ENCODE measurements at places on chromosomes 7 and 10.

- no peak for DNase-seq
Measured at GRCh38 chr7:137996871-137997270, 5.0 kb downstream of the CREB3L2 start.

GRCh38 chr10:35707642-35708425 lies 65.7 kb upstream of the FZD8 start:
- DNase-seq, result no peak

GRCh38 chr10:78199759-78200158 lies 166.1 kb downstream of the RPS24 start:
- DNase-seq, result no peak

DNA sequence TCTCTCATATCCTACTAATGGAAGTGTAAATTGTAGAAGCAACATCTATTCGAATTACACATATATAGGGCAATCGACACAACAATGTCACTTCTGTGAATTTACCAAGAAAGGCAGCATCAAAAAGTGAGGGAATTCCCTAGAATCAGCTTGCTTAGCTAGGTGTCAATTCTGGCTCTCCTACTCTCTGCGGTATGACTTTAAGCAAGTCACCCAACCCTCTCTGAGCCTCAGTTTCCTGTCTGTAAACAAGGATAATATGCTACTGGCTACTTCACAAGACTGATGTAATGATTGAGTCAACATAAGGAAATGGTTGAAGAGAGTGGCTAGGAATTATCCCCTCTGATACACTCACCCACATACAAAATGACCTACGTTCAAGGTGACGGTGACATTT lies 19.4 kb downstream of the CCDC6 start:
- no peak for DNase-seq

DNA sequence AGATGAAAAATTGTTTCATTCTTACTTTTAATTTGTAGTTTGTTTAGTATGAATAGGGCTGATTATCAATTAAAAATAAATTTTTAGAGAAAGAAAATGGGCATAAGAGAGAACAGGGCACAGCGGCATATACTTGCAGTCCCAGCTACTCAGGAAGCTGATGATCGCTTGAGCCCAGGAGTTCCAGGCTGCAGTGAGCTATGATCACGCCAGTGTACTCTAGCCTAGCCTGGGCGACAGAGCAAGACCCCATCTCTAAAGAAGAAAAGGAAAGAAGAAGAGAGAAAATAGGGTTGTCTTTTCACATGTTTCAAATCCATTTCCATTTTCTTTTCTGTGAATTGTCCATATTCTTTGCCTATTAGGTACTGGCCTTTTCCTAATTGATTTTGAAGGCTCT lies 8.0 kb downstream of the SMURF1 start:
- DNase-seq, result no peak

- DNase-seq, result no peak
Measured at GRCh38 chr7:25260862-25261494, 32.7 kb upstream of the NPVF start.

DNA sequence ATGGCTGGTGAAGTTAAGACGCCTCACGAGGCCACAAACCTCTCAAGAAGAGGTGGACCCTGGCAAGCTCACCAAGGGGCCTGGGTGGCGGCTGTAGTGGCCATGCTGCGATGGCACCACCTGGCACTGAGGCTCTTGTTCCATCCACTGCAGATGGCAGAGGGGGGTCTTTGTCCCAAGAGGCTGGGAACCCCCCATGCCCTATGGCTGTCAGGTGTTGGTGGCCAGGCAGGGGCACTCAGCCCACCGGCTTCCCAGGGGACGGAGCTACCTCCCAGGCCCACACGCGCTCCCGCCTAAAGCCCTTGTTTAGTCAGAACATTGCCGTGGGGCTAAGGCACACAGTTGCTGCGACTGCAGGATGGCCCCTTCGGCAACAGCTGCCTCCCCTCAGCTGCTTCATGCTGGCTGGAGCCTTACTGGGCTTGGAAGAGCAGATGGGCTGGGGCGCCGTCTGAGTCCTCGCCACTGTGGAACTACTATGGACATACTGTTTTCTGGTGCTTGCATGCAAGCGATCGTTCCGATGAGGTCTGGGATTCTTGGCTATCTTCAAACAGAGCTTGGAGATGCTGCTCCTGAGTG lies 46.8 kb downstream of the DPYSL4 start:
- DNase-seq, result no peak

DNA sequence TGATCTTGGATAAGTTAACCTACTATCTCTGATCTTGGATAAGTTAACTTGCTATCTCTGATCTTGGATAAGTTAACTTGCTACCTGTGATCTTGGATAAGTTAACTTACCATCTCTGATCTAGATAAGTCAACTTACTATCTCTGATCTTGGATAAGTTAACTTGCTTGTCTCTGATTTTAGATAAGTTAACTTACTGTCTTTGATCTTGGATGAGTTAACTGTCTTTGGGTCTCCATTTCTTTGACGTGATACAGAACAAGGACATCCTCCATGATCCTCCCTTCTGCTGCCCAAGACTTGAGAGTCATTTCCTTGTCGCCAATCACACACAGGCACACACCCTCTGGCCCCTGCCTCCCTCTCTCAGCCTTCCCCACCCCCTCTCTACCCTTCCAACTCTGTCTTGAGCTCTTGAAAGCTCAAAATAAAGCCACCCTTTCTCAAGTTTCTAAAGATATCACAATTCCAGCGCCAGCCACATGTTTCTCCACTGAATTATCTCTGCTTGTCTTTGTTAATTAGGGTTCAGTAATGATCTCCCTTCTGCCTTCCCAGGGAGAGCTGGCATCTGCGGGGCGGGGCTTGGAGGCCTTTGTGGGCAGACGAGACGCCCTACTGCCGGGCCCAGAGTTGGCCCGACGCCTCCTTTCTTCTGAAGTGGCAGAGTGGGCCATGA lies 85.1 kb upstream of the GTF2I start:
- DNase-seq, result no peak

DNA sequence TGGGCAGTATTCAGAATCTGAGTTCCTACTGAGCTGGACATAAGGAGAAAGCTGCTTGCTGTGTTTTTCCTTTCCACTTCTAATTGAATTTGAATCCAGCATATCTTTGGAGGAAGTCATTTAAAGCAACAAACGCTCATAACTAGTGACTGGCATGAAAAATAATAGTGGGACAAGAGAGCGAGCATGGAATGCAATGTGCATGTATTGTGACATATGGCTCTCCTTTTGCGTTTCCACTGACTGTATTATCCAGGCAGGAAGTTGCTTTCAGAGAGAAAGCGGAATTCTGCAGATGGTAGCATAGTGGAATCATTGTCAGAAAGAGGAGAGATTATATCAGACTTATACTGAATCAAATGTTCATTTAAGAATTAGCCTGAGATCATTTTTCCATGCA lies 368.6 kb downstream of the REEP3 start:
- no peak for DNase-seq

DNA sequence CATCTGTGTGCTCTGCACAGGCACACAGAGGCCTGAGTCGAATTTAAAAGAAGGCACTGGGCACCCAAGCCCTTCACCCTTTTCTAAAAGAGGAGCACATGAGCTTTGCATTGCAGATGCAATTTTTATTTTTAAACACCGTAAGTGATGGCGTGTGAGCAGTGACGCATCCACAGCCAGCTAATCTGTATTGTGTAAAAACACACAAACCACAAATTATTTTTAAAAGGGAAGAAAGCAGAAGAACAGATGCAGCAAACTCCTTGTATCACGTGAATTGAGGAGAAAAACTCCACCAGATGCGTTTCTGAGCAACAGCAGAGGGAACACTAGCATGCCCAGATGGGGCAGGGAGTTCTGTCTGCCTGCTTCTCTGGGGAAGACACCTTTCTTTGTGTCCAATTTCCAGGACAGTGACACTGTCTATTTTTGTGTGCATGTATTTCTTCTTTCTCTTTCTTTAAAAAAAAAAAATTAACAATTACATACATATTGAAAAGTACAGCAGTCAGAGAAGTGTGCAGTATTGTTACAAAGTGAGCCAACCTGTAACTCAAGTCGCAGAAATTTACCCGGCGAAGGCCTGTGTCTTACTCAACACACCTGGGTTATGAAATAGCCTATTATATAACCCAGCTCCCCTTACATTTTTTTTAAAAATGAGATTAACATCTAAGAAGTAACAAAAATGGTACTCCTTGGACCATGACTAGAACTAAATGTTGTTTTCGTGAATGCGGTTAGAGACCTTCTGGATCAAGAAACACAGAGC lies 39.2 kb downstream of the EEPD1 start:
- DNase-seq, result no peak

- no peak for DNase-seq
Measured at GRCh38 chr7:107860279-107860961, 30.6 kb upstream of the DLD start.

DNA sequence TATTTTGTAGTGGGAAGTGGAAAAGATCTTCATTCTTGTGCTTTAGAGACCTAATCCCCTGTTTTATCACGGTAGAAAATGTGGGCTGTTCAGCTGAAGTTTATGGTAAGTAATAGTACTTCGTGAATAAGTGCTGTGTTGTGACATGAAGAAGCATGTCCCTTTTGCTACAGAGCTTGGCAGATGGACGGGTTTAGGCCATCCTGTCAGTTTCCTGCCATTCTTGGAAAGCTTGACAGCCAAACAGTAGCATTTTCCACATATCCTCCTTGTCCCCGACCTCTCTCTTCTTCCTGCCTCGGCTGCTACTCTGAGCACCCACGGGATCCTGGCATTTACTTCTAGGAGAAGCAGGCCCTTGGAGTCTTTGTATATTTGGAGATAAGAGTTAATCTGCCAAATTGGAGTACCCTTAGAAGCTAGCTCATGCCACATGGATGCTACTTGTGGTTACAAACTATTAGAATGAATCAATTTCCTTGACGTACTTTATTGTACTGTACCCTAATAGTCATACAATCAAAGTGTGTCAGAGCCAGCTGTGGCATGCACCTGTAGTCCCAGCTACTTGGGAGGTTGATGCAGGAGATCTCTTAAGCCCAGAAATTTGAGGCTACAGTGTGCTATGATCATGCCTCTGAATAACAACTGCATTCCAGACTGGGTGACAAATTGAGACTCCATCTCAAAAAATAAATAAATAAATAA lies 39.2 kb downstream of the PNLIPRP3 start:
- DNase-seq, result no peak

- no peak for DNase-seq
Measured at GRCh38 chr7:114209968-114210367, 204.6 kb upstream of the FOXP2 start.

DNA sequence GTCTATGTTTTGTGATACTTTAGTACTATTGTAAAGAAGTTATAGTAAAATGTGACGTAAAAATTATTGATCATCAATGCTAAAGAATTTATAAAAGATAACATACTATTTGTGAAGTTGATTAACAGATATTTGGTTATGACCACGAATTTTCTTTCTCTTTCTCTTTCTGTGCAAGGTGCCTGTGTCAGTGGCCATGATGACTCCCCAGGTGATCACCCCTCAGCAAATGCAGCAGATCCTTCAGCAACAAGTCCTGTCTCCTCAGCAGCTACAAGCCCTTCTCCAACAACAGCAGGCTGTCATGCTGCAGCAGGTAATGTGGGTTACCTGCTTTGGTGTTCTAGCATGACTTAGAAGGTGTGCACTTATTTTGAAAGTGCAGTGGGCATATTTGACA lies 213.7 kb downstream of the FOXP2 start:
- DNase-seq, result no peak

GRCh38 chr10:51699145-51699474 lies 285 bp downstream of the CSTF2T start:
- DNase-seq, result no peak

DNA sequence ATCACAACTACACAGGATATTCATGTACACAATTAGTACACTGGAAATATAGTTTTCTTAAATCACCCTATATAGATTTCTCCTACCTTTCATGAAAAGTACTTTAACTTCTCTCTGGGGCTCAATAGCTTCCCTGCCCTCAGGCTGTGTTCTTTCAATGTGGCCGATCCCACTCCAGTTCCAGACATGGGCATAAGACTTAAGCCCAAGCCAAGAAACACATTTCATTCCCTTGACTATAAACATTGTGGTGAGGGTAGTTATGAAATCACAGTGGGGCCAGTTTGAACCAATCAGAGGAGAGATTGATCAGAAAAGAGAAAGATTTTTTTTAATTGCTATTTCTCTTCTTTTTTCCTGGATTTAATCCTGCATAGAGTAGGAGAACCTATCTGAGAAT lies 904.6 kb upstream of the SORCS1 start:
- DNase-seq, result no peak

GRCh38 chr10:5574642-5575131 lies 49.9 kb downstream of the CALML3 start:
- DNase-seq, result no peak

DNA sequence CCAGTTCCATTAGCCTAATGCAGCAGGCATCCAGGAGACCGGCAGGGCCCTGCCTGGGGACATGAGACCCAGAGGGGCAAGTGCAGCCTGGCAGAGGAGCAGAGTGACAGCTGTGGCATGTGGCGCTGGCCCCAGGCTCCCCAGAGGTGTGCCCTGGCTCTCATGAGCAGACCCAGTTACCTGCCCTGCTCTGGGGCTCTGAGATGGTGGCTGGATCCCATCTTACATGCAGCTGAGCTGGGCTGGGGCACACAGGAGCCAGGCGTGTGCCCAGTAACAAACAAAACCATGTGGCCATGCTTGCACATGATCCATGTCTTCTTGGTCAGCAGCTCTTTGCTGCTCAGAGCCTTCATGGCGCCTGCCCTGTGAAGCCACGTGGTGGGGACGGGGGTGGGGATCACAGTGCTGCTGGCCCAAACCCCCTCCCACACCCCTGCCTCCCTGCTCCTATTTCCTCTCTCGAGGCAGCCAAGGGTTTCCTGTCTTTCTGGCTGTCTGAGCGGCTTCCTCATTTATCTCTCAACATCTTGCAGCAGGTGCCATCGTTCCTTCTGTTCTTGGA lies 40.3 kb upstream of the GTF2I start:
- DNase-seq, result no peak

- DNase-seq, result no peak
Measured at GRCh38 chr10:52639652-52640051, 132.9 kb downstream of the MBL2 start.

DNA sequence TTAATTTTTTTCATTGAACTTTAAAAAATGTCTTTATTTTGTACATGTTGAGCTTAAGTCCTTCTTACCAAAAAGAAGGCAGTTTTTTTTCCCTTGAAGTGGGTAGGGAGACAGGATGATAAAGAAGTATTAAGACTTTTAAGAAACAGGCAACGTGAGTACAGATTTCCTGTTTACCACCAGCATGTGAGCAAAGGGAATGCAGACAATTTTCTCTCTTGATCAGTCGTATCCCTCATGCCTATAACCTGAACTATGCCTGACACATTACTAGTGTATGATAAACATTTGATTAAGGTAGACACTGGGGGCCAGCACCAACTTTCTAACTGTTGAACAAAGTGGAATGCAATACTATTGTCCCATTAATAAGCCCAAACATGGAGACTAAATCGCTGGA lies 8.8 kb upstream of the OR2A2 start:
- DNase-seq, result no peak

DNA sequence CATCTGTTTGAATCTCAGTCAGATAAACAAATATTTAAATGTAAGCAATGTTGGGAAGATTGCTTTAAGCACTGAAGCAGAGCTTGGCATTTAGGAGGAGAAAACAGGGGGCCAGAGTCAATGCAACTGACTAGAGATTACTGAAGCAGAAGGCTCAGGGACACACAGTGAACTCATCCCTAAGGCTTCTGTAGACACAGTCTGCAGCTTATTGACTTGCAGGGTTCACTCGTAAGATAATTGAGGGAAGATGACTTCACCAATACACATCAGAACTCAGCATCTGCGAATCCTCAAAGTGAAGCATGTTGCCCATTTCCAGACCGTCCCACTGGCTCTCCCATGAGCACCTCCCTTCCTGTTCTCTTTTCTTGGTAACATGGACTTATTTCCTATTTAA lies 363.4 kb upstream of the PFKP start:
- DNase-seq, result no peak

Data from activated CD4-positive, alpha-beta T cell treated with anti-CD3 and anti-CD28 coated beads, Interleukin-2, amount 50 U/mL, for 4 hours (primary cell).